ENCODE measurements at places on chromosomes 6 and 20.

GRCh38 chr20:17795501-17796071, 95.8 kb downstream of the BANF2 start:
- DNase-seq: no peak

DNA sequence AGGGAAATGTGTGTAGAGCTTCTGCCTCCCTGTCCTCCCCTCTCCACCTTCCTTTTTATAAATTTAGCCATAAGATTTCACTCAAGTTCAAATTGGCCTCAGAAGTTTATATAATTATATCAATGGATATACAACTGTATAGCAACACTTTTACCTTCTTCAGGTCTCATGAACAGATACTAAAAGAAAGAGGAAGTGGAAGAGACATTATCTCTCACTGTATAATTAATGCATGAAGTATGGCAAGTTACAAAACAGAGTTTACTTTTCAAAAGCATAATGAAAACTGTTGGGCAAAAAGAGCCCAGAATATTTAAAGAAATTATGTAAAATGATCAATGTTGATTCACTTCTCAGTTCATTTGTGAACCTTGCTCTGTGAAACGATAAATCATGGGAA, 99.7 kb downstream of the PDE7B start:
- no peak for DNase-seq

DNA sequence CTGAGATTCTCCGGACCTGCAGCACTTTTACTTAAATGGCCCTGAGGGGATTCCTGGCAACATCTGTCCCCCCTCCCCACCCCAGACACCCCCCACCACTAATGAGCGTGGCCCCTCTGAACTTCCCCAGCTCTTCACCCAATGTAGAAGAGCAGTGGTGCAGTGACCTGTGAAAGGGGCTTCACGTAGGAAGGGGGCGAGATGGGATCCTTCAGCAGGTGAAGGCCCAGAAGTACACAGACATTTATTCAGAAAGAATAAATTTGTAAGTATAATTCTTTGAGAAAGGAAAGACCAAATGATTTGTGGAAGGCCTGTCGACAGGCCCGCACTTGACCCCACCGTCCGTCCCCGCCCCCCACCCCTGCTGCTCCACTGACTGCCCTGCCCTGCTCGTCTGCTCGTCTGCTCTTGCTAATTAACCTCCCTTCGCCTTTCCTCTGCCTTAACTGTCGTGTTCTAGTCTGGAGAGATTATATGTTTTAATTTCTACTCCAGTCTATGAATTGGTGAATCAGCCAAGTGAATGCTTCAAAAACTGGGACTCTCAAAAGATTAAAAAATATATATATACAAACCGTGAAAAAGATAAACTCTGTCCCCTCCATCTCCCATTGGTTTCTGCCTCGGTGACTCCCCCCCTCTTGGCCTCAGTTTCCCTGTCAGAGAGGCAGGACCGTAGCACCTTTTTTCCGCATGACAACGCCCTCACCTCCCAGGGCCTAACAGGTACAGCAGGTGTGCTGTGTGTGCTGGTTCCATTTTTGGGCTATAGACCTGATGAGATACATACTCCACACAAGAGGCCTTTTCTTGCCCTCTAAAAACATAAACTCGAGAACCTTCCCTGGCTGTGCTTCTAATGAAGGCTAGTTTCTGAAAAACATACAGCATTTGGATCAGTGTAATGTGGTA, 49.2 kb downstream of the GNAS start:
- DNase-seq: no peak

- DNase-seq: no peak
Measured at GRCh38 chr20:33059741-33060390, 6.2 kb downstream of the BPIFB3 start.

DNA sequence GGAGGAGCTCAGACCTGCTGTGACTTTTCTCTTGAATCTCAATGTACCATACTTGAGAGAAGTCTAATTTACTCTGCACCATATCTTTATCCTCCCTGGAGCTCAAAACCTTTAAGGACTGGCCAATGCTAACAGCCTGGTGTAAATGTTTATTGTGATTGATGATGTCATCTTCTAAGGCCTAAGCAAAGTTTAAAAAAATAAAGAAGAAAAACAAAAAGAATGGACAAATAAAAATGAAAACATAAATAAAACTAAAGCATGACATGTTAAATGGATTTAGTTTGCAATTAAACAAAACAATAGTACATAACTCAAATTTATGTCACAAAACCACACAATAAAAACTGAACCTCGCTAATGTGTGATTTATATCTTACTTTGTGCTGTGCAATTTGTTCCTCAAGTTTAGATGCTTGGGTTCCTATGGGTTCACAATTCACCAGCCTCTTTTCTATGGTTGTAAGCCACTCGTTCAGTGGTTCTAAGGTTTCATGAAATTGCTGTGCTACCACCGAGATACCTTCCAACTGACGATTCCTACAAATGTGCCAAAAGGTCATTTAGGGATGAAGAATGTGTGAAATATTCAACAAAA, 113.0 kb downstream of the DST start:
- DNase-seq: no peak

GRCh38 chr20:24829649-24830370, 119.3 kb upstream of the CST7 start:
- no peak for DNase-seq

DNA sequence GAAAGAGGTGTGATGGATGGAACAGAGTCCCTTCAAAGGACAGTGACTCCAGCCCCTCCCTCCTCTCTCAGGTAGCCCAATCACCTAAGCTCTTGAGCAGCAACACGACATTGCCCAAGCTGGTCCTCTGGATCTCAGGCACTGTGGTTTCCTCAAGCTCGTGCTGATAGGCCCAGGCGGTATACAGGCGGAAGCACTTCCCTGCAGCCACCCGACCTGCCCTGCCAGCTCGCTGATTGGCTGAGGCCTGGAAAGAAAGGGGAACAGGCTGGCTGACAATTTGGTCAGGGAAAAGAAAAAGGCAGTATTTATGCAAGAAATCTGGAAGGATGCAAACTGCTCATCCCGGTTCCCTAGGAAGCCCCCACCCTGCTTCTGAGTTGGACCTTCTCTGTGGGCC, 9.6 kb downstream of the C6orf136 start:
- DNase-seq: no peak

DNA sequence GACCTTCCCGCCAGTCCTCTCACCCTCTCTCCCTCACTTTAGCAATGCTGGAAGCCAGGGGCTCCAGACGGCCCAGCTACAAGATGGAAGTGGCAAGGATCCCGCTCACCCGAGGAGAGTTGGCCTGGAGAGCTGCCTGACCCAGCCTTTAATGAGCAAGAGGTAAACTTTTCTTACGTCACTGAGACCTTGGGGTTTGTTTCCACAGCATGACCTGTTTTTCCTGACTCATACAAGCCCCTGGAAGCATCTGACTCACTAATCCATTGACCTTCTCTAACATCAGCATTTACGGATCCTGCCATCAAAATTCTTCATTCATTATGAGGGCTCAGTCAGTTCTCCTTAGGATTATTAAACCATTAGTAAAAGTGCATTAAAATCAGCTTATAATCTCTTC, 120.4 kb downstream of the MYLK4 start:
- DNase-seq: no peak

- peak; percentile 46 for DNase-seq
Measured at GRCh38 chr6:28838289-28838633, 85.5 kb downstream of the TRIM27 start.

Data from activated CD4-positive, CD25-positive, alpha-beta regulatory T cell treated with anti-CD3 and anti-CD28 coated beads, Interleukin-2, amount 50 U/mL, for 16 hours (primary cell).